Stimulated activated naive CD8-positive, alpha-beta T cell treated with anti-CD3 and anti-CD28 coated beads, Interleukin-15, Interleukin-2, amounts not matched to agents 100 U/mL and 50 U/mL, for 24 hours (primary cell): ENCODE measurements at places on chromosomes 11 and 22.

- no peak for DNase-seq
Observed at GRCh38 chr22:26558248-26558895, 31.6 kb downstream of the TPST2 start.

DNA sequence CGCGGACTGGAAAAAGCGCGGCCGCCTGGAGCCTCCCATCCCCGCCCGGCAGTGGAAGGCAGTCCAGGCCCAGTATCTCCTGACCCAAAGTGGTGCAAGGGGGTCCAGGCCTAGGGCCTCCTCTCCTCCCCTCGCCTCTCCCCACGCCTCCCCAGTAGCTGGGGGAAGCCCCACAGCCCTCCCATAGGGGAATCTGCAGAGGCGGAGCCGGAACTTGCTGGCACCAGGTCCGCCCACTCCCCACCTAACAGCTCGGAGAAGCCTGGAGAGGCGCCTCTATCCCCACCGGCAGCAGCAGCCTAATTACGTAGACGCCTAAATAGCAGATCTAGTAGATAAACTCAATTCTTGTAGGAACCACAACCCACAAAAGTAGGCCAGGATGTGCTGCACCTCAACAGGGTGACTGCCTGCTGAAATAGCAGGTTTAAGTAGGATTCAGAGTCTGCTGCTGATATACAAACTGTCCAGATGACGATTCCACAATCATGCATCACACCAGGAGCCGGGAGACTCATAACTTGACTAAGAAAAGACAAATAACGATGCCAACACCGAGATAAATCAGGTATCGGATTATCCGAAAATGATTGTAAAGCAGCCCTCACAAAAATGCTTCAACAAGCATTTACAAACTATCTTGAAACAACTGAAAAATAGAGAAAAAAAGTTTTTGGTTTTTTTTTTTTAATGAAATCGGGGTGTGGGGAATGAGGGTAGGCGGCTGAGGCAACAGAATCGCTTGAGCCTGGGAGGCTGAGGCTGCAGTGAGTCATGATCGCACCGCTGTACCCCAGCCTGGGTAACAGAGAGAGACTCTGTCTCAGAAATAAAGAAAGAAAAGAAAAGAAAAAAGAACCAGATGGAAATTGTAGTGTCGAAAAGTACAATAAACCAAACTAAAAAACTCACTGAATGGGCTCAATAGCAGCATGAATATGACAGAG, 11.4 kb upstream of the BRD1 start:
- DNase-seq, result peak; percentile 86

DNA sequence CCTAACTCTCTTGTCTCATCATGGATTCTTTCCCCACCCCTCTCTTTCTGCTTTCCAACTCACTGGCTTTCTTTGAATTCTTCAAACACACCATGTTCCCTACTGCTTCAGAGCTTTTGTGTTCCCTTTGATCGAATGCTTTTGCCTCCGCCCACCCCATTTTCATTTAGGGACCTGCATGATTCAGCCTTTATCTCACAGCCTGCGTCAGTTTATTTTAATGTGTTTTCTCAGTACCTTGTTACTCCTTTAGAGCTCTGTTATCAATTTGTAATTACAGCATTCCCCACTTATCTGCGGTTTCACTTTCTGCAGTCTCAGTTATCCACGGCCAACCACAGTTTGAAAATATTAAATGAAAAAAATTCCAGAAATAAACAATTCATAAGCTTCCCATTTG, 451.3 kb downstream of the METTL15 start:
- no peak for DNase-seq

DNA sequence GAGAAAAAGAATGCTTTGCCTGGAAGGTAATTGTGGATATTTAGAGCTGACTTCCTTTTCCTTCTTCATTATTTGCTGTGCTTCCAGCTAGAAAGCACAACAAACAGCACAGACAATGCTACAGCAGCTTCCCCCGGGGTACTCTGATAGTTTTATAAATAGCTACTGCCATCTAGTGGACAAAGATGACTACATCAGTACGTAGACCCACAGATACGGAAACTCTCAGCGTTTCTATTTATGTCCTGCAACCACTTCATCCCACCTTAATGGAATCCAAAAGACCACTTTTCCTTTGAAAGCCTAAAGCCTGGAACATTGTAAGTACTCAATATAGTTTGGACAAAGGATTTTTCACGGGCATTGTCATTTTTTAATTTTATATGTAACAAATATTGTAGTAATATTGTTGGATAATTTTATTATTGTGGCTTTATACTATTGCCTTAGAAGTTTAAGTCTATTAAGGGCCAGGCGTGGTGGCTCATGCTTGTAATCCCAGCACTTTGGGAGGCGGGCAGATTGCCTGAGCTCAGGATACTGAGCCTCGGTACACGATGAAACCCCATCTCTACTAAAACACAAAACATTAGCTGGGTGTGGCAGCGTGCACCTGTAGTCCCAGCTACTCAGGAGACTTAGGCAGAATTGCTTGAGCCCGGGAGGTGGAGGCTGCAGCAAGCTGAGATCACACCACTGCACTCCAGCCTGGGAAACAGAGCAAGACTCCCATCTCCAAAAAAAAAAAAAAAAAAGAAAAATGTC, 7.5 kb downstream of the HSPA8 start:
- DNase-seq, result peak; percentile 39

DNA sequence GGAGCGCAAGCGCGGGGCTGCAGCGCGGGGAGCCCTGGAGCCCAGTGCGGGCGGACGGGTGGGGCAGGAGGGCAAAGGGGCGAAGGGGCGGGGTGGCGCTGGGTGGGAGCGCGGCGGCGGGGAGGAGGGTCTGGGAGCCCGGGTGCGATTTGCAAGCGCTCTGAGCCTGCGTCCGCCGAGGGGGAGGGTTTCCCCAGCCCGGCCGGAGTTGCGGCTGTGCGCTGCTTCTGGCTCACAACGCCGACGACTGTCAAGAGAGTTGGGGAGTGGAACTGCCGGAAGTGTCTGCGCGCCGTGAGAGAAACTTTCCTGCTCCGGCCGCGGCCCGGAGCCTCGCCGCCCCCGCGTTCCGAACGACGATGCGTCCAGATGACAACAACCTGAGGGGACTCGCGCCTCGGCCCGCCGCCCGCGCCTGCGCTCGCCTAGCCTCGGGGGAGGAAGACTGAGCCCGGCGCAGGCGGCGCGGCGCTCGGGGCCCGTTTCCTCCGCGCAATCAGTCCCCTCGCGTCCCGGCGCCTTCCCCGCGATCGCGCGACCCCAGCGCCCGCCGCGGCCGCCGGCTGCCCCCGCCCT, at the start of gene ARHGAP42:
Gene ARHGAP42, plus strand, starts transcription at position 235 of the 576 bp plus-strand sequence. CDS start 391 bp downstream, outside the sequence.
- DNase-seq, result peak; percentile 61

GRCh38 chr11:61098778-61099177, 3.5 kb upstream of the CD5 start:
- DNase-seq, result no peak

GRCh38 chr11:3121416-3121815, 43.7 kb downstream of the OSBPL5 start:
- no peak for DNase-seq

- DNase-seq, result peak; percentile 67
Observed at GRCh38 chr22:22110548-22111266, 128.1 kb upstream of the TOP3B start.

- no peak for DNase-seq
Observed at GRCh38 chr11:35250621-35251020, 111.7 kb downstream of the CD44 start.

- DNase-seq, result no peak
Observed at GRCh38 chr11:117170210-117170609, 8.3 kb upstream of the SIDT2 start.

DNA sequence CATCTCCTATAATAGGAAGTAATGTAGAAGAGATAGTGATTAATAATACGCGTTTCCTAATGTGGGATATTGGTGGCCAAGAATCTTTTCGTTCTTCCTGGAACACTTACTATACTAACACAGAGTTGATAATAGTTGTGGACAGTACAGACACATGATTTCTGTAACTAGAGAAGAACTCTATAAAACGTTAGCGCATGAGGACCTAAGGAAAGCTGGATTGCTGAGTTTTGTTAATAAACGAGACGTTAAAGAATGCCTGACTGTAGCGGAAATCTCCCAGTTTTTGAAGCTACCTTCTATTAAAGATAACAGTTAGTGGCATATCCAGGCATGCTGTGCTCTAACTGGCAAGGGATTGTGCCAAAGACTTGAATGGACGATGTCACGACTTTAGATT, 83.3 kb downstream of the GGT1 start:
- no peak for DNase-seq

GRCh38 chr11:119468511-119468910, 45.5 kb upstream of the THY1 start:
- DNase-seq, result no peak

DNA sequence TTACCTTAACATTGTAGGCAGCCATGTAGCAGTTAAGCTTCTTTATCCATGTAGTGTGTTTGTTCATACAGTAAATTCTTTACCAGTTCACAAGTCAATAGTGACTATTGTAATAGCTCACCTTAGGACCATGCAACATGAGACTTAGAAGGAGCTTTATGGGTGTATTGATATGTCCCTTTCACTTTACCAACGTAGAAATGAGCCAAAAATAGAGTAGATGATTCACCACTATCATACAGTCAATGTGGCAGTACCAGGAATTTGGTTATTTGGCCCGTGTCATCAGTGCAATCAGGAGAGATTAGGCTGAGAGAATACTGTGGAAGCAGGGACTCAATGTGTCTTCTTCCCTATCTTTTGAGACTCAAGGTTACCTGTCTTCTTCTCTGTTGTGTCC, 4.7 kb downstream of the ZDHHC13 start:
- DNase-seq, result no peak

DNA sequence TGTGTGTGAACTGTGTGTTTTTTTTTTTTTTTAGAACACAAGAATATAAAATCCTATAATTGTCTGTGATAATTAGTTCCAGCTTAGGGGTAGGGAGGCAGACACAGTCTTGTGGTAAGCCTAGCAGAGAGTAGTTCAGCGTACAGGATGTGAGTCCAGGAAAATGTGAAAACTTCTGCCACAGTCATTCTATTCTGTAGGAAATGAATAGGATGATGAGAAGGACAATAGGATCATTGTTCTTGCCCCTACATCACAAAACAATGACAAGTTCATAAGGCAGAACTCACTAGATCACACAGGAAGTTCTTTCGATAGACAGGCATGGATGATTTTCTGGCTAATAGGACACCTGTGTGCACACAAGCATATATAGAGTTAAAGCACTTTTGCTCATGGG, 132.2 kb downstream of the NAV2 start:
- DNase-seq, result no peak

GRCh38 chr11:33389635-33390034, 132.5 kb downstream of the HIPK3 start:
- no peak for DNase-seq

GRCh38 chr11:57778318-57779037, 16.9 kb downstream of the CTNND1 start:
- no peak for DNase-seq

DNA sequence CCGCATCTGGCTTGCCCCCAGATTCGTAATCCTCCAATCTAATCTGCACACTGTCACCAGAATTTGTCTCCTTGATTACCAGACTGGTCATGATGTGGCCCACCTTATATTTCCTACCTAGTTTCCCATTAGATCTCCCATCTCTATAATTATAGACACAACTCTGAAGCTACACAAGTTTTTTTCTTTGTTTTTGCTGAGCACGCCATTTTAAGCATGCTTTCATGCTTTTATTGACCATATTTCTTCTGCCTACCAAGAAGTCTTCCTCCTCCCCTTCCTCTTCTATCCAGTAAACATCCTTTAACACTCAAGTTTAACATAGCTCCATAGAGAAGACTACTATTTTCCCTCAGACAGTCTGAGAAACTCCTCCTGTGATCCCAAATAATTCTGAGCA, 24.3 kb upstream of the DEPDC7 start:
- no peak for DNase-seq

DNA sequence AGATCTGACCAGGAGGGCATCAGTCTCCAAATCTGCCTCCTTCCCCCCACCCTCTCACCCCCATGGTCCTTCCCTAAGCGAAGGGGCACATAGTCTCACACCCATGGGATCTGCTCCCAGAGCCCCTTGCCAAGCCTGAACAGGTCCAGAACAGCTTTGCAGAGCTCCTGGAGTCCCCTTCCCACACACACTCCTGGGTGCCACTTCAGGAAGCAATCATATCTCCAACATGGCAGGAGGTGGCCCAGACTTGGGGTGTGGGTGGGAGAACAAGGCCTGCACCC, 63.0 kb downstream of the MICAL3 start:
- no peak for DNase-seq

GRCh38 chr22:37544955-37545702, 15.2 kb upstream of the CDC42EP1 start:
- peak; percentile 79 for DNase-seq

DNA sequence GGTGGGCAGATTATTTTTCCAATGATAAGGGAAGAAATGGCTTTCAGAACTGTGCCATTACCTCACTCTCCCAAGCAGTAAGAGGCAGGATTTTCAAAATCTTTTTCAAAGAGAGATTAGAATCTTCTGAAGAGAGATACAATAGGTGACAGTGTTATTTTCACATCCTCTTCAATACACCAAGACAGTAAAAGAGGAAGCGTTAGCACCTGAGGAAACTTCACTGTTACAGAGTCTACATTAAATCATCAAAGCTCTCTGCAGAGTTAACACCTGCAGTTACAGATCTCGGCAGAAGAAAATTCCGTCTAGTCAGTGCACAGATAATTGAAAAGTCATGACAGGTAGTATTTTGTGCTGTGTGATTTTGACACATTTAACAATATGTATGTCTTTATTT, 144.9 kb downstream of the PGR start:
- DNase-seq, result no peak

DNA sequence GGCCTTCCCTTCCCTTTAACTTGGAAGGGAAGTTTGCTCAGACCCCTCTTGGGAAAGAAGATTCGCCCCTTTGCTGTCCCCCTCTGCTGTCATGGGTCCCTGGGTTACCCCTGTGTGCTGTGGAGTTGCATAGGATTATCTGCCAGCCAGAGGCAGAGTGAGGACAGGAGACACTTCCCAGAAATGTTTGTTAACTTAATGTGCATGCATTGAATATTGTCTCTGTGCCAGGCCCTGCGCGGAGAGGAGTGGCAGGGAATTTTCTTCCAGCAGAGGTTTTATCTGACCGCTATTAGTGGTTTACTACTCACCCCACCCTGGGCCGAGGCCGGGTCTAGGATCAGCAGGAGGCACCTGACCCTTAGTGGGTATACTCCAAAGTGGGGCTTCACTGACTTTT, 894.8 kb downstream of the TBC1D22A start:
- DNase-seq, result no peak

GRCh38 chr22:25114369-25115362, 85.0 kb upstream of the CRYBB3 start:
- DNase-seq, result no peak

DNA sequence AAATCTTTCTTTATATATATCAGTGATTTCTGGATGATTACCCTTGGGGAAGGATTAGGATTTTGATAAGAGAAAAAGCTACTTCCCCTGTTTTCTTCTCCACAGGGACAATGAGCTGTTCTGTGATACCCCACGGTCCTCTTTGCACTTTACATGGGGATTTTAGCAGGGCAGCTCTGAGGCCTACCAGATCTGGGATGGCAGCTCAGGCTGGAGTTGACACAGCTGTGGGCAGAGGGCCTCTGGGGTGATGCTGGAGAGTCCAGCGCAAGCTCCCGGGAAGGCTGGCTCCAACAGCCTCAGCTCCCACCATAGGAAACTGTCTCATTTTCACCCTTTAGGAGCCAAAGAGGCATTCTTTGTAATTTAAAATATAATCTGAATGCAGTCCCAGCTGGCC, 383.8 kb upstream of the NARS2 start:
- DNase-seq, result no peak

- no peak for DNase-seq
Observed at GRCh38 chr11:45993531-45994001, 71.1 kb downstream of the LARGE2 start.

- no peak for DNase-seq
Observed at GRCh38 chr11:88398372-88398771, 60.8 kb upstream of the CTSC start.

- no peak for DNase-seq
Observed at GRCh38 chr11:48052183-48053044, 72.1 kb downstream of the PTPRJ start.
